Fibroblast of gingiva (primary cell): ENCODE measurements at places on chromosomes 6 and 20.
A peak's percentile ranks its signal among the peaks of the same experiment; 100 is the strongest.

GRCh38 chr6:29527126-29527525 is 32.4 kb downstream of the UBD start:
- no peak for DNase-seq

DNA sequence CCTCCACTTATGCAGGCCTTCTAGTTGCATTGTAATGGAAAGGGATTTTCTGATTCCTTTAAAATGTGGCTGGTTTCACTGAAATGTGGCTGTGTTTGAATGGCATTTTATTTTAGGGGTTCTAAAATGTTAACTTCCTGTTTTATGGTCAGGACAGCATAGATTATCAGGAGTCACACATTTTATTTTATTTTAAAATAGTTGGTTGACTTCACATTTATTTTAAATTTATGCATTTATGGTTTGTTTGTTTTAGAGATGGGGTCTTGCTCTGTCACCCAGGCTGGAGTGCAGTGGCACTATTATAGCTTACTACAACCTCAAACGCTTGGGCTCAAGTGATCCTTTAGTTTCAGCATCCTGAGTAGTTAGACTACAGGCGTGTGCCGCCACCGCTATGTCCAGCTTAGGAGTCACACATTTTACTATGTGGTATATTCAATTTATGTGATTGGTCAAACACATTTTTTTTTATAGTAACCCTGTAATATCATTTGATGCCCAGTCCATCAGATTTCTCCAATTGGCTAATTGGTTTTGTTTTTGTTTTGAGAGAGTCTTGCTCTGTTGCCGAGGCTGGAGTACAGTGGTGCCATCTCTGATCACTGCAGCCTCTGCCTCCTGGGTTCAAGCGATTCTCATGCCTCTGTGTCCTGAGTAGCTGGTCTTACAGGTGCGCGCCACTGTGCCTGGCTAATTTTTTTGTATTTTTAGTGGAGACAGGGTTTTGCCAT is 2.3 kb downstream of the DTD1 start:
- no peak for DNase-seq

GRCh38 chr20:56516631-56517030 is 7.9 kb upstream of the FAM209A start:
- DNase-seq: no peak

GRCh38 chr6:13445744-13446115 is 41.7 kb downstream of the GFOD1 start:
- DNase-seq: no peak

GRCh38 chr6:2035826-2036709 is 209.3 kb downstream of the GMDS start:
- DNase-seq: no peak

DNA sequence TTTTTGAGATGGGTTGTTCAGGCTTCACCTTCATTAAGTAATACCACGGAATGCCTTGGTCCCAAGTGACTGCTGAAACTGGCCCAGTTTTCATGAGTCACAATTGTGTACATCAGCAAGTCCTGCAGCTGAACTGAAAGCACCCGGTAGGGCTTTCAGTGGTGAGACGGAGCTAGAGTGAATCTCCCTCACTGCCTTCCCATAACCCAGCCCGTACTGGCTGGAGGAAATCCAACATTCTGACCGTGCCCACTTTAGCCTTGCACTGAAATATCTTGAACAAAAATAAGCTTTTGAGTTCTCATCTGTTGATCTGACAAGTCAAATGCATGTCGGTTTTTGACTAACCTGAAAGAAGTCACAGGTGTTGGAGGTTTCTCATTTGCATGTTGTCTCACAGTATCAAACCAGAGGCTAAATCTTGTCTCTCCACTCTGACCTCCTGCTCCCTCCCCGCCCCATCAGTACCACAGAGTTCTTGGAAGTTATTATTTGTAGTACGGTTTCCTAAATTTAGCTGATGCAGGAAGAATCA is 35.9 kb downstream of the DUSP22 start:
- peak; percentile 89 for DNase-seq

DNA sequence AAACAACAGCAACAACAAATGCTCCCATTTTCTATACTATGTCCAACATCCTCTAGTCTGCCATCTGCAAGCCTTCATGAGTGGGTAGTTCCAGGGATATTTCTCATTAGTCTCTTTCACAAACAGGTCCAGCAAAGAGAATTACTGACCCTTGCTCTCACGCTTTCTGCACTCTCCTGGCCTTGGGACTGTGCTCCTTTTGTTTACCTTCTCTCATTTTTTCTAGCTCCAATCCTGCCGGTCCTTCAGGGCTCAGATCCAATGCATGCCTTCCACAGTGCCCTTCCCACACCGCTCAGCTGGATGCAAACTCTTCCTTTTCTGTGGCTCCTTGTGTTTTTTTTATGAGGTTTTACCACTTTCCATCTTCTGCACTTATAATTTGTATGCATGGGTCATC is 47.2 kb downstream of the ADTRP start:
- no peak for DNase-seq

GRCh38 chr6:100905067-100905466 is 23.9 kb upstream of the ASCC3 start:
- DNase-seq: no peak

- no peak for DNase-seq
Observed at GRCh38 chr6:165117806-165118205, 191.6 kb downstream of the C6orf118 start.

GRCh38 chr6:136897071-136897470 is 25.0 kb upstream of the SLC35D3 start:
- no peak for DNase-seq
